ENCODE measurements at places on chromosomes 1 and 21.

- no peak for DNase-seq
These were observed 47.7 kb downstream of the BRINP3 start for GRCh38 chr1:190429932-190430331.

- DNase-seq: no peak
These were observed 29.3 kb upstream of the TRIM33 start for GRCh38 chr1:114540272-114540671.

DNA sequence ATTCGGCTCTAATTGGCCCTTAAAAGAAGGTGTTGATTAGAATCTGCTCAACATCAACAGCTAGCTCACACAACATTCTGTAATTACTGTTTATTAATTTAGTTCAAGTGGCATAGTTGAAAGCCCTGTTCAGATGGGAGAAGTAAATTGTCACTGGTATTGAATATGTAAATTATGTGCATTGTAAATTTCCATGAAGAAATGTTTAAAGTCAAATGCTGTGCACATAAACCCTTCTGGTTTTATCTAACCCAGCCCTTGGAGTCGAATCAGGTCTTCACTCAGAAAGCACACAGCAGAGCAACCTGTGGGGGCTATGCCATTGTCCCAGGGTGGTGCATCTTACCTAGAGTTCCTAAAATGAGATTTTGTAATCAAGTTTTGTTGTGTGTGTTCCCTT lies 65.4 kb upstream of the LMO4 start:
- no peak for DNase-seq

DNA sequence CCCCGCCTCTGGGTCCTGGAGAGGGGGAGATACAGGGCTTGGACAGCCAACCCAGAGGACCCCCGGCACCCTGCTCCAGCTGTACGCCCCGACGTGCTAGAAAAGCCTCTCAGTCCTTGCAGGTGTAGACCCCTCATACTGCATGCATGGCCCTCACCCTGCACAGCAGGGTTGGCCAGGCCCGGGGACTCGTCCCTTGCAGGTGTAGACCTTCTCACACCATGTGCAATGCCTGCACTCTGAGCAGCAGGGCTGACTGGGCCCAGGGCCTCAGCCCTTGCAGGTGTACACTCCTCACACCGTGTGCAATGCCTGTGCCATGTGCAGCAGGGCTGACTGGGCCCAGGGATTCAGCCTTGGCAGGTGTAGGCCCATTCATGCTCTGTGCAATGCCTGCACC lies 26.8 kb downstream of the WNT9A start:
- DNase-seq: no peak

DNA sequence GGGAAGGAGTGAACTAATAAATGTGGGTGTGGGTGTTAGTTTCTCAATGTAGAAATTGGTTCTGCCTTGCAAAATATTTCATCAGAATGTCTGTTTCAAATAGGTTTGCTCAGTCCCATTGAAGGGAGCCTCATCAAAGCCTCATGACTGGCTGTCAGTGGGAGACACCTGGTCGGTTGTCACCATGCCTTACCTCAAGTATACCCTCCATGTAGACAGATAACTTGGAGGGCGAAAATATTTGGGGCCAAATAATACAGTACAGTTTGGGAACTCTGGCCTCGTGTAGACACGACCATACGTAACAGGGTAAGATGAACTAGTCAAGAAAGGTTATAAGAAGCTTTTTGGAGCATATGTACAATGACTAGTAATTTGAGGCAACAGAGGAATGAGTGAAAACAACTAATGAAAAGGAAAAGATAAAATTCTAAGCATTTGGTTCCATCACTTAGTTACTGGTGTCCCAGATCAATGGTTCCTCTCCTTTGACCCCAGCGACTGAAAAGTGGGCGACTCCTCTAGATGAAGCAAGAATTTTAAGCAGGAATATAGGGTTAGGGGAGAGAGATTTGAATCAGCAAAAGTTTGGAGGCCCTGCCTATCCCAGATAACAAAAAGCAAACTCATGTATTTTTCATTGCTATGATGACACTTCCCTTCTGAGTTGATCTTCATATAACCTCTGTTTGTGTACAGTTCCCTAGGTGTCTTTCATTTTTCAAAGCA lies 163.9 kb downstream of the LRRC40 start:
- DNase-seq: no peak

DNA sequence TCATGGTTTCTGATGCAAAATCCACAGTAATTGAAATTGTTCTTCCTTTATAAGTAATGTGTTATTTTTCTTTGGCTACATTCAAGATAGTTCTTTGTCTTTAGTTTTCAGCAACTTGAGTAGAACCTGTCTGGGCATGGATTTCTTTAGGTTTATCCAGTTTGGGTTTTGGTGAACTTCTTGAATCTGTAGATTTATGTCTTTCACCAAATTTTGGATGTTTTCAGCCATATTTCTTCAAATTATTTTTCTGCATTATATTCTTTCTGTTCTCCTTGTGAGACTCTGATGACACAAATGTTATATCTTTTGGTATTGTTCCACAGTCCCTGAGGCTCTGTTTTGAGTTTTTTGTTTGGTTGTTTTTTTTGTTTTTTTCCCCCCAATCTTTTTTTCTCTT lies 69.4 kb downstream of the TDRD5 start:
- no peak for DNase-seq

GRCh38 chr1:235984041-235984825 lies 80.7 kb downstream of the NID1 start:
- no peak for DNase-seq

DNA sequence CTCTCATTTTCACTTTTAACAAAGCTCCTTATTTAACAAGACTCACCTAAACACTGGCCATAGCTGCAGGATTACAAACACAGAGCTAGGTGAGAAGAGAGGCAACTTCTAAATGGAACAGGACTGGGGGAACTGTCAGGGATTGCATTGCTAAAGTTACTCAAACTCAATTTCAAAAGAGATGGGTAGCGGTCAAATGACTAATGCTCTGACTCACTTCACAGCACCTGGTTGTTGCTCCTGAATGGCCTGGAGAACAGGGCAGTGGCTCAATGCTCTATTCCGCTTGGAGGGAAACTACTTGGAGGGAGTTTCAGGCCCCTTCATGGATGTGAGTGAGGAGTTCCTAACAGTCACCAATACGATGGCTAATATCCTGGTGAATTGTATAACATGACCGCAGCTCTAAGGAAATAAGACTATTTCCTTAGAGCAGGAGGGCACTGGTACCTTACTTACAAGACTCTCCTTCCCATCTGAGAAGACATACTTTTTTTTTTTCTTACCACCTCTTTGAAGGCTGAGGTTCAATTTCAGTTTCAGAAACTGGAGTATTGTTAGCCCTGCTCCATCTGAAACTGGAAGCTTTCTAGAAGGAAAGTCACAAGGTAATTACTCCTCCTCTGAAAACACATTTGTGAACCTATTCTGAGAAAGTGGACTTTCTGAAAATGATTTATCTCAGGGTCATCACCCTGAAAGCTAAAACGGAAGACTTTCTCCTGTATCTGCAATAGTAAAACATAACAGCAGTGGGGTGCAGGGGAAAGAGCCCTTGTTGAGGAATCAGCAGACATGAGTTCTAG lies 9.5 kb downstream of the DPT start:
- no peak for DNase-seq

DNA sequence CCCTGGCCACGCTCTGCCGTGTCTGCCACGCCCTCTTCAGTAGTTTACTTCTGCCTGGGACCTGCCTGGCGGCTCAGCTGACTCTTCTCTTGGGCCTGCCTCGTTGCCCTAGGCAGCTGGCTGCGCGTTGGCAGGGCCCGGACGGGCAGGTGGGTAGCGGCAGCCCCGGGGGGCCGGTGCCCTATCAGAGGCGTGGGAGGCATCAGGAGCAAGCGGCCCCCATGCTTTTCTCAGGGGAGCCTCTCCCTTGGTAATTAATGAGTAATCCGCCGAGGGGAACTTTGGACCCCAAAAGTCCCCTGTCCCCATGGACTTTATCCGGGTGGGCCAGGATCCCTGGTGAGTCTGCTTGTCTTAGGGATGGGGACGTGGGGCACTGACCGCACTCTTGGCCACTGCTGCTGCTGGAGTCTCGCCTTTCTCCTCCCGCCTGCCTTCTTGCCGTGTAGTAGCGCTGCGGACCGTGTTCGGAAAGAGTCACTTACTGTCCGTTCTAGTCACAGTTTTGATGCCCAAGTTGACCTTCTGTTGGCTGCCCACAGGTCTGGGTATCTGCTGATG lies 22.7 kb downstream of the SKI start:
- DNase-seq: no peak

DNA sequence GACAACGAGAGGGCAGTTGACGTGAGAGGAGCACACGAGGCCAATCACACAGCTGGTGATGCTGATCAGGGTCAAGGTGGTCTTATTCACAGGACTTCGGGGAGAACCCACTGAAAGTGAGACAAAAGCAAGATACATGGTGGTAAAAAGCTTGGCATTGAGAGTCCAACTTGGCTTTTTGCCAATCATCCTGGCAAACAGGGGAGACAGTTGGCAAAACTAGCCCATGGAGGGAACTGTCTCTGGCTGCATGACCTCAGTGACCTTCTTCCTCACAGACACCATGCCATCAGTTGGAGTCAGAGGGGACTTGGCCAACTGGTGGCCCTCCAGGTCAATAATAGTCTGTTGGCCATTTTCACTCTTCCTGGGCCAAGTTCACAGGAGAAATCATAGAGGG lies 139.9 kb downstream of the ASTN1 start:
- DNase-seq: no peak

GRCh38 chr1:101509370-101509769 lies 272.6 kb downstream of the S1PR1 start:
- no peak for DNase-seq

- no peak for DNase-seq
These were observed 4.4 kb downstream of the MAD2L2 start for GRCh38 chr1:11676386-11677103.

DNA sequence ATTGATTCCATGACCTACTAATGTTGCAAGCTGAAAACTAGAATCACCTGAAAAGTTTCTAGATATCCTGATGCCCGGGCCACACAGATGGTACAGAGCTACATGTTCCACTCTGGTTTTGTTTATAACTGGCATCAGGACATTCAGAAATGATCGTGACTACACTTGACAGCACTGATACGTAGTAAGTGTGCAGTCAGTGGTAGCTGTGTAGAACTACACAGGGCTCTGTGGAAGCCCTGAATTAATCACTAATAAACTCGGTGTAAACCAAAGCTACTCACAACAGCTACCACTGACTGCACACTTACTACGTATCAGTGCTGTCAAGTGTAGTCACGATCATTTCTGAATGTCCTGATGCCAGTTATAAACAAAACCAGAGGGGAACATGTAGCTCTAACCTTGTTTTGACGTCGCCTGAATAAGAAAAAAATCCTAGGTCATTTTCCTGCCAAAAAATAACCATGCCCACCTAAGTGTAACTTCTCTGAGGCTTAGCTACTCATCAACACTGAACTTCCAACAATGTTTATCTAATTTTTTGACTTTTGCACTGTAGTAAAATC lies 149.7 kb downstream of the TGFBR3 start:
- DNase-seq: no peak

DNA sequence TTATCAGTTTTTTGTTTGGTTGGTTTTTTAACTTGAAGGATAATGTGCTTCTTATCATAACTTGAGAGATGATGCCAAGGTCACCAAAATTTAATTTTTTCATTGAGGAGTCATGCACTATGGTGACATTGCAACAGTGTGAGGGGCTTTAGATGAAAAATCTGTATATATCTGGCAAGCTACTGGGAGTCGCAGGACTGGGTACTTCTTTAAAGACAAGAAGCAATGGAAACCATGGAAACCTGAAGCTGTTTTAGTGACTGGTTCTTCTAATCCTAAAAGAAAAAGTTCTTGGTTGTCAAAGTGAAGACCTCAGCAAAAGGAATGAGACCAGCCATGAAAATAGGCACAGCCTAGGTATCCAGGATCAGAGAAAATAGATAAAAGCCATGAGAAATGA lies 31.1 kb downstream of the ZC3H11B start:
- no peak for DNase-seq

GRCh38 chr1:111878649-111879048 lies 110.8 kb downstream of the KCND3 start:
- DNase-seq: no peak

DNA sequence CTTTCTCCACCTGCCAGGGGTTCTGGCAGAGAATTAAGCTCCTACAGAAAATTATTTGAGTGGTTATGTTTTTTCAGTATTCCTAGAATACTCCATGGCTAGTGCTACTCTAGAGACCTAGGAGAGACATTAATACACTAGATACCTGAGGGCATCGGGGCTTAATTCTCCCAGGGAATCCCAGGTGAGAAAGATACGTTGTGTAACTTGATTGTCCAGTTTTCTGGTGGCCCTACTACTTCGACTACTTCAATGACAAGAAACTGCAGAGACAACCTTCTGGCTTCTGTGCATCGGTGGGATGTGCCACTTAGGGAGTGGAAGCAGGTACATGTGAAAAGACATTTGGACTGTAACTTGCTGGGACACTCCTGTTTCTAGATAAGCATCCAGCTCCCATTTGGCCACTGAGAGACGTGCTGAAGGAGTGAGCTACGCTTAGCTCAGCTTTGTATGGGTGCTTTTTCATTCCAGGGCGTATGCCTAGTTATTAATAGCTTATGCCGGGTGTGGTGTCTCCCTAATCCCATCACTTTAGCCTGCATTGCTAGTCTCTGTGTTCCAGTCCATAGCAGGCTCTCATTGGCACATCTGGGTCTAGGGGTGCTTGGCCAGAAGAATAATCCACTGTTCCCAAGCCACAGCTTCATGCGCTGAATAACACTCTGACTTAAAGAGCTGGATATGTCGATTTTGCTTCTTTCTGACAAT lies 300.7 kb downstream of the SIPA1L2 start:
- no peak for DNase-seq
